ENCODE measurements at places on chromosomes 1 and 21. TPM values are rescaled to one million over a fixed set of nuclear protein-coding genes. Genes with fewer than 3 reads are reported as not detected.

- DNase-seq = no peak
Measured at GRCh38 chr1:244695937-244696336, 43.0 kb downstream of the DESI2 start.

- DNase-seq = no peak
Measured at GRCh38 chr1:11342621-11343032, 69.6 kb downstream of the UBIAD1 start.

DNA sequence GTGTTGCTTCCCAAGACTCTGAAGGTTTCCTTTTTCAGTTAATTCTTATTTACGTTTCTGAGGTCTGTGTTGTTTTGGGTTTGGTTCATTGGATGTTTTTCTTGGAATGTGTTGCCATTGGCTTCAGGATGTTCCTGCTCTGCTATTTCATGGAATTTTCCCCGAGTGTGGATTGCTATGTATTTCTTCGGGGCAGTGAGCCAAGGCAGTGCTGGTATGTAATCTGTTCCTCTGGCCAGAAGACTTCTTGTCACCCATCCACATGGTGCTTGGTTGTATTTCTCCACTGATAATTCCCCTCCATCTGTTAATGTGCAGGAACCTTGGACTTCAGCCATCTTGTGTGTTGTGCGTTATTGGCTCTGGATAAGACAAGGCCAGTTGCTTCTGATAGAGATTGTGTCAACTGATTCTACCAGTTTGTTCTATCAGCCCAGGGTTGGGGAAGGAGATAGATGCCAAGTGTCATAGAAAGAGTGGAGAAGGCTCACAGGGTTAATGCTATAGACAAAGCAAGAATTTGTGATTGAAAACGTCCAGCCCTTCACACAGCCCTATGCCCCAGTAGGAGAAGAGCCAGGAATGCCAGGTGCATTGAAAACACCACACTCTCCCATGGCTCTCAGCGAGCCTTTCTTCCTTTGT lies 505.2 kb downstream of the PLPP3 start:
- DNase-seq = no peak

DNA sequence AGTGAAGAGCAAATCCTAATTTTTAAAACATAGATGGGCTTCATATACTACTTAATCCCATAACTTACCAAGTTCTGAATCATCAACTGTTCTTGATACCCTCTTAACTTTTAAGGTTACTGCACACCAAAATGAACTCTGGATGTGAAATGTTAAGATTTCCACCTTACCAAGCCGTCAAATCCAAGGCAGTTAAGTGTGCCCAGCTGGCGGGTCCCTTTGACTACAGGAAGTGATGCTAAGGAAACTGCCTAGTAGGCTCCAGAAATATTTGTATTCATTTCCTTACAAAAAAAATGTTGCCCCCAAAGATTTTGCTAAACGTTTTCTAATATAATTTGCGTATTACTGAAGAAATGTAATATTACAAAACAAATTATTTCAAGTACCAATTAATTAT lies 10.7 kb downstream of the NRIP1 start:
- no peak for DNase-seq

DNA sequence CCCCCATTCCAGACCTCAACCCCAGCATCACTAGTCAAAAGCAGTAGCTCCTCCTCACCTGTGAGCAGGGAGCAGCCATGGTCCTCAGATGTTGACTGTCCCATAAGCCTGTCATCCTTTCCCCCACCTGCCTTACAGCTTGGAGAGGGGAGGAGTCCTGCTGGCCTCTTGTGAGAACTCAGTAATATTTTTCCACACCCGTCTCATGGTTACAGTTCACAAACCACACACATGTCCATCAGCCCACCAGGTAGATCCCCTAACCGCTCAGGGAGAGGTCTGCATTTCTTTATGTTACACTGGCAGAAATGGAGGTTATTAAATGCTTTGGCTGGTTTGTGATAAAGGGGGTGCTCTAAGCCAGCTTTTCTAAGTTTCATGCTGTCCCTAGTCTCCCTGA lies 26.3 kb upstream of the POU3F1 start:
- DNase-seq = no peak

AVPR1B gene
- total RNA-seq = not detected
